ENCODE measurements at places on chromosomes 11 and 22. TPM values are rescaled to one million over a fixed set of nuclear protein-coding genes. Genes with fewer than 3 reads are reported as not detected.

Gene MPPED2
- total RNA-seq = under 0.01 TPM

DNA sequence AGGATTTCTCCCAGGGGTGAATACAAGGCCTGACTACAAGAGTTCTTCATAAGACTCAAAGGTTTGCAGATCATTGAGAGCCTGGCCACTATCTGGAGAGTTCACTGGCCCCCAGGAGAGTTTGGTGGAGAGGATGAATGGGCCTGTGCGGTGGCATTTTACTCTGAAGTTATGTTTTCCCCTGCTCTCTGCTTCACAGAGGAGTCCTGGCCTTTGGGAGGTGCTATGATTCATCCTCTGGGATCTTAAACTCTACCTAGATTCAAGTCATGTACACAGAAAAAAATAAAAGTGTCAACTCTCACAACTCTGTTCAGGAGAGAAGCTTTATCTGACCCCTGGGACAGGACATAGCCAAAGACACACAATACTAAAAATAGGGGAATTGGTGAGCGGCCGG lies 159.1 kb upstream of the CARD18 start:
- no peak overlapping the region for H3K4me3 ChIP-seq
- no peak for DNase-seq
- no peaks in the 10 kb centered on the region for H3K36me3 ChIP-seq
- no peaks in the 10 kb centered on the region for H3K4me1 ChIP-seq
- no peaks in the 10 kb centered on the region for H3K27me3 ChIP-seq

DNA sequence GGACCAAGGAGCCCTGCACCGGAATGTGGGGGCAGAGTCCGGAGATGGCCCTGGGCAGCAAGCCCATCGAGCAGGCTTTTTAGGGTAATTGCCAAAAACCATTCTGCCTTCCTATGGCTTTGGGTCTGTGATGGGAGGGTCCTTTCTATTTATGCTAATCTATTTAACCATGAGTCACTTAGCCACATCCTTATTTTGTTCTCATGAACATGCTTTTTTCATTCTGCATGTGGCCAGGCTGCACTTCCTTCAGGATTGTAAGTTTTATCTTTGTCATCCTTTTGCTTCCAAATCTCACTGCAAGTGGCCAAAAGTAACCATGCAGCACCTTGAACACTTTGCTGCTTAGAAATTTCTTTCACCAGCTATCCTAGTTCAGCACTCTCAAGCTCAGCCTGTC lies 88.3 kb downstream of the EFCAB6 start:
- H3K27ac ChIP-seq = no peak overlapping the region
- H3K36me3 ChIP-seq = no peaks in the 10 kb centered on the region
- H3K27me3 ChIP-seq = no peaks in the 10 kb centered on the region

Gene MAP6
- 0.17 TPM for total RNA-seq

DNA sequence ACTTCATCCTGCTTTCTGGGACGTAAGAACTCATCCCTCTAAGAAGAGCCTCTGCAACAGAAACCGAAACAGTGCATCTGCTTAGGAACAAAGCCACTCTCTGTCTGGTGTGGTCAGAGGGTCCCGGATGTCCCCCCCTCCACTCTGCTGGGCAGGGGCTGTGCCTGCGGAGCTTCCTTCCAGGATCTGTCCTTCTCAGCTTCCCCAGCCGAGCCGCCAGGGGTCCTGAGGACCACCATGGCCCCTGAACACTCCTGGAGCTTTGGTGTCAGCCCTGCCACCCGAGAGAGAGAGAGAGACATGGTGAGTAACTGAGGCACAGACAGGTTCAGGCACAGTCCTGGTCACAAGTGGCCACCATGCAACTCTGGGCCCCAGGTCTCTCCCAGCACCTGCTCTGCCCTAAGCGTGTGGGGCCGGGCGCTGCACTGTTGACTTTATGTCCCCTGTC lies 24.4 kb upstream of the MGAT3 start:
- no peak for DNase-seq
- H3K27ac ChIP-seq = peak overlapping the region; percentile 56
- no peak overlapping the region for H3K4me3 ChIP-seq

- H3K27me3 ChIP-seq = no peaks in the 10 kb centered on the region
- peaks cover 7% of the 10 kb centered on the region for H3K4me1 ChIP-seq
- no peak overlapping the region for H3K4me3 ChIP-seq
- H3K36me3 ChIP-seq = peaks cover 2% of the 10 kb centered on the region
- peak overlapping the region; percentile 22 for H3K27ac ChIP-seq
- peak; percentile 78 for DNase-seq
Measured at GRCh38 chr11:43735961-43736360, 55.4 kb downstream of the HSD17B12 start.

- H3K27me3 ChIP-seq = no peaks in the 10 kb centered on the region
- H3K27ac ChIP-seq = no peak overlapping the region
- H3K4me3 ChIP-seq = no peak overlapping the region
- H3K4me1 ChIP-seq = no peaks in the 10 kb centered on the region
Measured at GRCh38 chr11:2526808-2527381, 82.1 kb downstream of the KCNQ1 start.

DNA sequence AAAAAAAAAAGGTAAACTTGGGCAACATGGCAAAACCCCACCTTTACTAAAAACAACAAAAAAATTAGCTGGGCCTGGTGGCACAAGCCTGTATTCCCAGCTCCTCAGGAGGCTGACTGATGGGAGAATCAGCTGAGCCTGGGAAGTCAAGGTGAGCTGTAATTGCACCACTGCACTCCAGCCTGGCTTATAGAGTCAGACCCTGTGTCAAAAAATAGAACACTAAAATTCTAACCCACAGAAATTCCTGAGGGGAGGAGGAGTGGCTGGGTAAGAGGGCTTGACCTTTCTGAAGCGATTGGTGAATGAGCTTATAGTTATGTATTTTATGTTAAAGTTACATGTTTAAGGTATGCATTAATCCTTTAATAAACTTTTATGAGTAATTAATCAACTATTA lies 53.3 kb downstream of the FAT3 start:
- peaks cover 8% of the 10 kb centered on the region for H3K4me1 ChIP-seq
- no peaks in the 10 kb centered on the region for H3K27me3 ChIP-seq
- DNase-seq = peak; percentile 24
- no peaks in the 10 kb centered on the region for H3K36me3 ChIP-seq
- no peak overlapping the region for H3K27ac ChIP-seq

Gene NPAS4
- not detected for total RNA-seq

Data from fibroblast of lung (primary cell).